Activated naive CD4-positive, alpha-beta T cell treated with anti-CD3 and anti-CD28 coated beads for 36 hours (primary cell): ENCODE measurements at places on chromosomes 11 and 22. TPM values are rescaled to one million over a fixed set of nuclear protein-coding genes. Genes with fewer than 3 reads are reported as not detected.

The KIRREL3 gene
- total RNA-seq: not detected

DNA sequence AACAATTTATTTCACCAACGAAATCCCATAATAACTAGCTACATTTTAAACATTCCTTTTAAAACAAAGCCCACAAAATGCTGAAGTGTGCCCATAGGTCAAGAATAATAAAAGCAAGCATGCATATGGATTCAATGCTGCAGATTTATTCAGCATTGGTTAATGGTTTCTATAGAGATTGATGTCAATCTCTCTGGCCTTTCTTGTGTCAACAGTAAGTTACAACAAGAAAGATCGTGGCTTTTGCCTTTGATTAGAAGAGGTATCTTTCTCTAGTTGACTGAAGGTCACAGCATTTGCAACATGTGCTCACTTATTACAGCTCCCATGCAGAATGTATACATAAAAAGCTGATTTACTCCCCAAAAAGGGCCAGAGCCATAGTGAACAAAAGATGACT, 1.4 kb upstream of the SOX6 start:
- no peaks in the 10 kb centered on the region for H3K27me3 ChIP-seq
- no peaks in the 10 kb centered on the region for H3K4me1 ChIP-seq
- H3K4me3 ChIP-seq: no peak overlapping the region
- DNase-seq: no peak
- no peak overlapping the region for H3K27ac ChIP-seq

GRCh38 chr22:22940961-22941605, 53.5 kb downstream of the IGLL5 start:
- H3K4me1 ChIP-seq: peaks cover 1% of the 10 kb centered on the region
- H3K27me3 ChIP-seq: peaks cover 2% of the 10 kb centered on the region
- no peaks in the 10 kb centered on the region for H3K36me3 ChIP-seq
- no peak for DNase-seq
- H3K4me3 ChIP-seq: no peak overlapping the region

The DRD2 gene
- total RNA-seq: not detected

The GRK3 gene
- 8.9 TPM for total RNA-seq

- no peak overlapping the region for H3K27ac ChIP-seq
- H3K4me1 ChIP-seq: no peaks in the 10 kb centered on the region
- DNase-seq: no peak
Observed at GRCh38 chr11:8288824-8289491, 25.3 kb upstream of the LMO1 start.

The BIRC3 gene
- total RNA-seq: 100 TPM
